ENCODE measurements at places on chromosomes 2 and 18.

- DNase-seq: no peak
Observed at GRCh38 chr2:216286616-216287231, 85.6 kb downstream of the MARCHF4 start.

DNA sequence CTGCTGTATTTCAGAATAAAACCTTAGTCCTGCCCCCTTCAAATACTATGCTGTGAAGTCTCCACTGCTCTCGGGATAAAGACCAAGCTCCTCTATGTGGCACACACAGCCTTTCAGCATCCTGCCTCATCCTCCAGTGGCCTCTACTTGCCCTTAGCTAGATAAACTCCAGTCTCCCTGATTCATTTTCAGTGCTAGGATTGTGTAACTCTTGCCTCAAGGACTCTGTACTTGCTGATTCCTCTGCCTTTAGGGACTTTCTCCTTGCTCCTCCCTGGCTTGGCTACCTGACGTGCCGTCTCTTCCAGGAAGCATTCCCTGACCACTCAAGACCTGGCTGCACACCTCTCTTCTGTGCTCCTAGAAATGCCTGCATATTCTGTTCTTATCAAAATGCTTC is 416.7 kb downstream of the MTX2 start:
- no peak for DNase-seq

DNA sequence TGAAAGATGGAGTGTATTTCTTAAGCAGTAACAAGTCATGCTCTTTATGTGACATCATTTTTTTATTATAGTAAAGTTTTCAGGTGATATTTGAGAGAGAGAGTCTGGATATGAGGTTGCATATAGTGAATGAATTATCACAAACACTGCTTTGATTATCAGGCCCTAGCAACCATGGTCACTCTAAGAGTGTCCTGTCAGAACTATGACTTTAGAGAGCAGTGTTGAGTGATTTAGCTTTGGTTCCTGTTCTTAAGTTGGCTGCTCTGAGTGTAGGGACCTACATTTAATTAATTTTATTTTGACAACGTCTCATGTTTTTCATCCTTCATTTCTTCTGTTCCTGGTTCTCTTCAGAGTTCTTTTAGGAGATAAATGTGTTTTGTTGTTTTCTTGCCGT is 275.5 kb downstream of the KCNJ3 start:
- no peak for DNase-seq

DNA sequence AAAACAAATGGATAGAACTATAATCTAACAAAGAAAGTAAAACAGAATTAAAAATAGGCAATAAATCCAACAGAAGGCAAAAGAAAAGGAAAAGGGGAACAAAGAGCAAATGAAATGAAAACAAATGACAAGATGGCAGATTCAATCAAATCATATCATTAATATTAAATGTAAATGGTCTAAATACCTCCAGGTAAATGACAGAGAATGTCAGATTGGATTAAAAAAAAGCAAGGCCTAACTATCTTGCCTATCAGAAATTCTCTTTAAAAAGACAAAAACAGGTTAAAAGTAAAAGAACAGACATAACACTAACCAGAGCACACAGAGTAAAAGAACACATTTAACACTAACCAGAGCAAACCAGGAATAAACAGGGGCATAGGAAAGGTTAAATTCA is 63.1 kb upstream of the TMEM247 start:
- no peak for DNase-seq

DNA sequence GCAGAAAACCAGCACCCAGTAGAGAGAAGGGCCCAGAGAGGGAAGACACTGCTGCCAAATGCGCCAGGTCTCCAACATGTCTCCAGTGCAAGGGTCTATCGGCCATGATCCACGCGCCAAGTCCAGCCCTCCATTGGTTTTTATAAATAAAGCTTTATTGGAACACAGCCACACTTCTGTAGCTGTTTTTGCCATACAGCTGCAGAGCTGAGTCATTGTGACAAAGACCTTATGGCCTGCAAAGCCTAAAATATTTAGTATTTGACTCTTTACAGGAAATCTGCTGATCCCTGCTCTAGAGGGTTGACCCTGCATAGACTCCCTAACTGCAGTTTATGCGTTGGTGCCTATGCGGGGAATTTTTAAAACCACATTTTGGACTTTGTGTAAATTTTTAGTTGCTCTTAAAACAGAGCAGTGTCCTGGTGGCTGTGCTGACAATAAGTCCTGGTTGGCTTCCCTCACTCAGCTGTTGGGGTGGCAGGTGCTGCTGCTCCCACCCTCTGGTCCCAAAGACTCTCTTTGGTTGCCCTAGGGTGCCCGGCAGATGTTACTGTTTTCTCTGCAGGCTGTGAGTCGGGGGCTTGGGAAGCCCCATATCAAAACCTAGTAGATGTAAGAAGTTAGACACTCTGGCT is 154.9 kb downstream of the CTIF start:
- DNase-seq: no peak

GRCh38 chr18:3901042-3901441 is 451.1 kb downstream of the TGIF1 start:
- DNase-seq: no peak

GRCh38 chr2:162254236-162254871 is 11.1 kb upstream of the FAP start:
- no peak for DNase-seq

DNA sequence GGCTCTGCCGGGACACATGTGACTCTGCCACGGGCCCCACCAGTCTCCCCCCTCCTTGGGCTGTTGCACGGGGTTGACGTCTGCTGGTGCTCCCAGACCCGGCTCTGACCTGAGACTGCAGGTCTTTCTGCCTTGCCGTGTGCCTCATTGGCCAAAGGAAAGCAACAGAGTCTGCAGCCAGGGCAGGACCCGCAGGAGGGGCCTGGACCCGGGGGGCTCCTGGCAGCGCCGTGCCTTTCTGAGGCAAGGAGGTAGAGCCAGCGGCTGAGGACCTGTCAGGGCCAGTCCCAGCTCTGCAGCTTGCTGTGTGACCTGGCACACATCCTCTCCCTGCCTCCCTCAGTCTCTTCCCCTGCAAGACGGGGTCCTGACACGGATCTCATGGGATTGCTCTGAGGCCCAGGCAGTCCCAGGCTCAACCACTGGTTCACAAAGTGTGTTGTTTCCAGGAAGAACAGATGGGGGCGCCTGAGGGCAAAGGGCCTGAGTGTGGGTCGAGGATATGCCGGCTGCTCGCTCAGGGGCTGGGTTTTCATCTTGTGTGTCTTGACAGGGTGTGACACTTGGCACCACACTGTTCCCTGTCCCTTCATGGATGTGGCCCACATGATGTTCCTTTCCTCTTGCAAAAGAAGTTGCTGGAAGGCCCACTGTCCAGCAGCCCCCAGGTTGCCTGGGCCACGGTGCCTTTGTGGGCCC is 9.0 kb downstream of the CAPN10 start:
- no peak for DNase-seq

DNA sequence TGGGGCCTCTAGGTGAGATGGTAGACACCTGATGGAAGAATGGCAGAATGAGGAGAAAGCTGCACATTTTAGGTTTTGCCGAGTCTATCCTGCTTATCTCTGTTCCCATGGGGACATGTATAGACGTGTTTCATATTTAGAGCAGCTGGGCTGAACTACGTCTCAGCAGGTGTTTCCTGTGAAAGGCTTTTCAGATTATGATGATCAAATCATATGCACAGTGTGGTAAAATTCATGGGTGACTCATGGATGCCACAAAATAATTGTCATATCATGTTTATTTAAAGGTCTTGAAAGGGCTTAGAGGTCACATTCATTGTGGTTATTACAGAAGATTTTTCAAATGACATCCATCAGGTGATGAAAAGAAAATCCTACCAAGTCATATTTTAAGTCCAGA is 90.5 kb downstream of the ICOS start:
- no peak for DNase-seq
